Neural crest cell (in vitro differentiated cells): ENCODE measurements at places on chromosomes 6 and 20.

DNA sequence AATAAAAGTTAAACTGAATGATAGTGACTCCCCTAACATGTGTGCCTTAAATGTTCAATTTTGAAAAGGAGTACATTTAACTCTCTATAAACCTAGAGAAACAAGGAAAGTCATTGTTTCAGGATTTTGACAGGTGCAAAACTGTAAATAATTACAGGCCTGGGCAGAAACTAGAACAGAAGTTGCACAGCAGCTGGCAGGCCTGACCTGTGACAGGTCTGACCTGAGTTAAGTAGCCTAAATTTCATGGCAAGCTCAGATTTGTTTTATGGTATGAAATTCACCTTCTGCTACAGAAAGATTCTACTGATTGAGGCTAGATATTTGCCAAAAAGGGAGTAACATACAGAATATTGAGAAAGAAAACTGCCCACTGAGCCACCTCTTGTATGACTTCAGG, 166.1 kb downstream of the CDKAL1 start:
- no peak for DNase-seq

- DNase-seq, result no peak
Measured at GRCh38 chr6:53718597-53719460, 53.3 kb upstream of the KLHL31 start.

DNA sequence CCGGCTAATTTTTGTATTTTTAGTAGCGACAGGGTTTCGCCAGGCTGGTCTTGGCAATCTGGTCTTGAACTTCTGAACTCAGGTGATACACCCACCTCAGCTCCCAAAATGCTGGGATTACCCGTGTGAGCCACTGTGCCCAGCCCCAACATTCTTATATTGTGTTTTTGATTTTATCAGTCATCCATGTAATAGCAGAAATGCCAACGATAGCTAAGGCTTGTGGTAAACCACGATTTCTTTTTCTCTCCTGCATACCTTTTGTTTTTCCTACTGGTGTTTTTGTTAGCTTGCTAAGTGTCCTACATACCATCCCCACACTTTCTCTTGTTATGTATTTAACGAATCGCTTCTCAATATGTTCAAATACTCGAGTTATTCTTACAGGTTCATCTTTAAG, 12.1 kb downstream of the PHACTR2 start:
- DNase-seq, result no peak

DNA sequence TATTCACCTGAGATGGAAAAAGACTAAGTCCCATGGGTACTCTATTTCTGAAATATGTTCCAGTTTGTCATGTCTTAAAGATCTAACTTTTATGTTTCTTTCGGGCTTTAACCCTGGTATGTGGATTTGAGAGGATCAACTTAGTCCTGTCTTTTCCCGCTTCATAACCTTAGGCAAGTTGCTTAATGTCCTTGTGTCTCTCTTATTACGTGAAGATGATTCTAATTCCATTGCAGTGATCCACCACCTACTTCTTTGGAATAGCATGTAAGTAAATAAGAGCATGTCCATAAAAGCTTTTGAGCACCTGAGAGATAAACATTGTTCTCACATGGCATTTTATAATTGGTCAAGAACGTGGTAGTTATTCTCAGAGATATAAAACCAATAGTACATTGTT, 23.0 kb downstream of the SPTLC3 start:
- DNase-seq, result no peak

GRCh38 chr20:58175425-58175824, 53.0 kb downstream of the ANKRD60 start:
- DNase-seq, result no peak

DNA sequence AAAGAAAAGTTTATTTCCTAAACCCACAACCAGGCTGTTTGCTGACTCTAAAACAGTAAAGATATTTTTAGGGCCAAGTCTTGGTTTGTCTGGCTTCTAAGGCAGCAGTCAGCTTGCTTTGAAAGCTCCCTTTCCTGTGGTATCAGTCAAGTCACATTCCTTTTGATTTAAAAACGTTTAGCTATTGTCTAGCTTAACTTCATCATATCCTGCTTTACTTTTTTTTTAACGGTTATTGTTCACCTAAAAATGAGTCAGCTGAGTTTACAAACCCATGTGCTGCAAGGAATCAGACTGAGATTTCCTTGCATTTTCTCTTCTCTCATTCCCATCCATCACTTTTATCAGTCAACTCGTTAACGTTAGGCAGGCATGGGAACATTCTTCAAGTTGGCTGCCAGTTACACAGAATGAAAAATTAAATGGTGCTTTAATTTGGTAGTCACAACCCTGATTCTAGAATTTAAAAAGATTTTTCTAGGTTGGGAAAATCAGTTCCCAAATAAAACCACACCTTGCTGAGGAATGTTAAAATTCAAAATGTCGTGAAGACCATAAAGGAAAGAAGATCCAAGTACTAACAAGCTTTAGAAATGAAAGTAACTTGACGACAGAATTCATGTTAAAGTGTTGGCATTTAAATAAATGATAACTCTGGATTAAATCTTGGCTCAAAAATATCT, 45.9 kb downstream of the ELOVL5 start:
- no peak for DNase-seq

DNA sequence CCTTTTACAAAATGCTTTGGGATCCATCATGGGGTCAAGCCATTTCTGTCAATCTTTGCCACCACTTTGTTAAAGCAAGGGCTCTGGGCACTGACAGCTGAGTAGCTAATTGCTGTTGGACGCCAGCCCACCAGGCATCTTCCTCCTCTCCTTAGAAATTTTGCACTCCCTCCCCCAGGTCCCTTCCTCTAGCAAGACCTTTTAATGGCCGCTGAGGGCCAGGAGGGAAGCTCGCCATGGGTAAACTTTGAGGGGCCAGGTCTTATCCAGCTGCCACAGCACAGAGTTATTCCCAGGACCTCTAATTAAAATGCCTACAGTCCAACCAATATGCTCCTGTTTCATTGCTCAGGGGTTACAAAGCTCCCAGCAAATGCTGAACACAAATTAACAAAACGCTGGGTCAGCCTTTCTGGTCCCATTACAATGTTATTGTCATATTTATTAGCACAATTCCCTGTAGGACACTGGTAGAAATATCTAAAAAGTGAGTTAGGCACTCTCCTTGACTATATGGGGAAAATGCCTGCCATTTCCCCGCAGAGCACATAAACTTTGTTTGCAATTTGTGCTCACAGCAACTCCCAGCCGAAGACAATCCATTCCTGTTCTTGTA, 16.8 kb downstream of the SCML4 start:
- DNase-seq, result no peak

- DNase-seq, result no peak
Measured at GRCh38 chr6:4775494-4776130, 592 bp upstream of the CDYL start.

- DNase-seq, result no peak
Measured at GRCh38 chr6:163417595-163417994, 3.1 kb downstream of the QKI start.

- DNase-seq, result no peak
Measured at GRCh38 chr20:44678242-44678641, 26.7 kb upstream of the ADA start.

GRCh38 chr6:132506869-132507808, 5.8 kb downstream of the STX7 start:
- DNase-seq, result no peak

DNA sequence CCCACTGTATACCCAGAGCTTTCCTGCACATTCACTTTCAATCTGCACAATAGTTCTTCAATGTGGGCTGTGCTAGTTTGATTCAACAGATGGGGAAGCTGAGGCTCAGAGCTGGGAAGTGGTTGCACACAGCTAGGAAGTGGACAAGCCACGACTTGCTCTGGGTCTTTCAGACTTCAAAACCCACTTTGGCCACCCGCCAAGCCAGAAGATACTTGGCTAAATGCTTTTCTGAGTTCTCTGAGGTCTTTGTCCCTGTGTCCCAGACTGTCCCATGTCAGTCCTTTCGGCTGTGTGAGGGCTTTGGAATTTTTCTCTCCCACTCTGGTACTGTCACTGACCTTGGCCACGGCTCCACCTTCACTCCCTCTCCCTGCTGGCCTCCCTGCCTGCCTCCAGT, 10.6 kb downstream of the PDYN start:
- DNase-seq, result no peak

GRCh38 chr6:25341923-25342619, 62.9 kb downstream of the CARMIL1 start:
- DNase-seq, result no peak

DNA sequence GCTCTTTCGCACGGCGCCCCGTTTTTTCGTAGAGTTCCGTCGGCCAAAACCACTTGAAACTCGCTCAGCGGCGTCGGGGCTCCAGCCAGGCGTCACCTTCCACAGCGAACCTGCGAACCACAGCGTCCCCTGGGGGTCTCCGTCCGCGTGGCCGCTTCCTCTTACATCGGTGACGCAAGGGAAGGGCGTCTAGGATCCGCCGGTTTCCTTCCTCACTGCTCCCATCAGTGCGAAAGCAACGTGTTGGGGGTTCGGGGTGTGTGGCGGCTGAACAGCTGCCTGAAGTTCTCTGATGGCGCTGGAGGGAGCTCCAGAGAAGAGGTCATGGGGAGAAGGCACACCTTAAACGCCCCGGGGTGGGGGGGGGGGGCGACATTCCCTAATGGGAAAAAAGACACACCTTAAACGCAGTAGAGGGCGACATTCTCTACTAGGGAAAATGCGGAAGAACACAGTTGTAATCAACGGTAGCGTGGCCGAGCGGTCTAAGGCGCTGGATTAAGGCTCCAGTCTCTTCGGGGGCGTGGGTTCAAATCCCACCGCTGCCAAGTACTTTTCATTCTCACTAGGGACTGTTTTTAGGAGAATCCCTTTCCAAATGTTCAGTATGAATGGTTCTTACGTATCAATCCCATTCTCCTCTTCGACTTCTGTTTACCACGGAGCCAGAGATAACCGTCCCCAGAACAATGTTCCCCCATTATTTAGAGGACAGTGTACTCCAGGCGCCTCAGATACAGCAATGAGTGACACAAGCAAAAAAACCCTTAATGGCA, 16.4 kb downstream of the ZNF311 start:
- peak; percentile 76 for DNase-seq

DNA sequence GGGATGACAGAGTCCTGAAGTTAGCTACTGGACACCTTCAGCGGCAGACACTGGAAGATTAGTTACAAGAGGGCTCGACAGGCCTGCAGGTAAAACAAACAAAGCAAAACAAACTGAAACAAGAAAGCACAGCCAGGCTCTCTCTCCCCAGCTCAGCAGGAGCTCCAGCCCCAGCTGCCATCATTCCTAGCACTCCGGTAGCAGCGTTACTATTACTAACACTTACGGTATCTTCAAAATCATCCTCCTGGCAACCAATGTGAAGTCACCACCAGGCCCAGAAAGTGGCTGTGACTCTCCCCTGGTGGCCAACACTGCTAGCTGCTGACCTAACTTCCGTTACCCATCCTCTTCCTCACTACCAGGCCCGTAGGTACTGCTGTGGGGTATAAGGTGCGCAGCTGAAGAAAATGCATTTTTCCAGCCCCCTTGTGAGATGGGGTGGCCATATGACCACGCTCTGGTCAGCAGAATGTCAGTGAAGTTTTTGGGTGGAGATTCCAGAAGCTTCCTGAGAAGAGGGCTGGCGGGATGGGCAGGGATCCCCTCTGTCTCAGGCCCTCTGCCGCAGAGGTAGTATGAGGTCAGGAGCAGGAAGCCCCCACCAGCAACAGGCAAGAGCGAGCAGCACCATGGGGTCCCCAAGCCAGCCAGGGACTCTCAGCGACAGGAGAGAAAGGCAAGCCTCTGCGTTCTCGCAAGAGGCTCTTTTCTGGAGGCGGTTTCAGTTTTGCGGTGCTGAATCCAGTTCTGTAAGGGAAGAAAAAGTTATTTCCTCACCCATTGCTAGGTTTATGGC, 37.4 kb upstream of the TBXT start:
- no peak for DNase-seq

DNA sequence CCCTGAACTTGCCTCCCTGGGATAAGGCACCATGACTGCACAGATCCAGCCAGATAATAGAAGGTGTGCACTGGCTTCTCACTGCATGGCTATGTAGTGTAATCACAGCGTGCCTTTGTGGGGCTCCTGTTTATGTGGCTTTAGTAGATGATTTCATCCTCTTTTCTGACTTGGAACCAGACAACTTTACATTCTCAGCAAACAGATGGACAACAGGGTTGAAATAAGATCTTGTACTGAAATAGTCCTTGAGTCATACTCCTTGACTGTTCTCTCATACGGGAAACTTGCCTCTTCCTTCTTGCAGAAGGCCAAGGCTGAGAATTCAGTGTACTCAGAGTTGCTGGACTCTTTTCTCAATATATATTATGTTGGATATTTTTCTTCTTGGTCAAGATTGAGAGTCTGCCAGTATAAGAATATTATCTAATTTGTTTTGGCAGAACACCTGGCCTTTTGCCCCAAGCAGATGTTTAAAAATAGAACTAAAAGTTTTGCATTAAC, 25.0 kb upstream of the RNF144B start:
- DNase-seq, result no peak

GRCh38 chr20:39038047-39038446, 75.9 kb downstream of the DHX35 start:
- no peak for DNase-seq

DNA sequence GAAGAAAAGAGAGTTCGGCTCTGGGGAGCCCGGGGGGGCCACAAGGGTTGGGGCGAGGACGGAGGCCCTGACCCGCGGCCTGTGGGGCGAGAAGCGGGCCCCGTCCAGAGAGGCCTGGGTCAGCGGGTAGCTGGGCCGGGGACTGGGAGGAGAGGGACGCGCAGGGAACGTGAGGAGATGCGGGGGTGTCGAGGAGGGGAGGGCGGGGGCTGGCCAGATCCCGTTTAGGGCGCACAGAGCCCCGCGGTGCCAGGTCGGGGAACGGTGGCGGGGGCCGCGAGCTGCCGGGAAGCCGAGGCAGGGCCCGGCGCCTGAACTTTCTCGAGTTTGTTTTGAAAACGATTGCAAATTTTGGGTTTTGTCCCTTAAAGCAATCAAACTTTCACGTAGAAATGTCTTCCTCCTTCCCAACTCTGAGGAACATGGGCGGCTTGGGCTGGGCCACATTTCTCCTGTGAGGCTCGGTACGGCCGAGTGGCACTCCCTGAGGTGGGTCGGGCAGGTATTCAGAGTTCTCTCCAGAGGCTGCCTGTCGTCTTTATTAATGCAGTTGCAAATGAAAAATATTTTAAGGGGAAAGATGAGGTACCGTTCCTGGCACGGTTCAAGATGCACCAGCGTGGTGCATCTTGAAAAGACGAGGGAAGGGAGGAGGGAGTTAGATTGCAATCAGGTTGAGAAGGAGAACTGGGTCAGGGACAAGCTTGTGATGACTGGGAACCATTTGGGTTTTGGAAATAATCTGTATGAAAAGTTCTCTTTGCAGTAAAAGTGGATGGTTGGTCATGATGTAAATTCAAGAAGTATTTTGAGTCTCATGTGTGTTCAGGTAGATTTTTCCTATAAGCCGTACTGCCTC, 972 bp downstream of the RNF8 start:
- no peak for DNase-seq

DNA sequence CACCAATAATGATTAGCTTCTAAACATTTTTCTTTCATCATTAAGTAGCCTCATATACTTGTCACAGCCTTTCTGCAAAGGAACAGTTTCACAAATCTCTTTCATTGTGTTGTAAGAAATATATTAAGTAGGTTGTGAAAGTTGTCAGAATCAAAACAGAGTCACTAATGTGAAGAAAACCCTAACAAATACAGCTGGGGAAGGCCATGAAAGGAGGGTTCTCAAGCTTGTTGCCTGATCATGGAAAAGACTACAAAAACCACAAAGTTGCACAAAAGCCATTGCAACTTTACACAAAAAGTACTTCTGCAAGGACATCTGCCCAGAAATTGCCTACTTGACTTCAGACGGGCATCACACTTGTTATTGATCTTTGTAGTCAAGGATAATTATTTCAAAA, 216.1 kb downstream of the ALDH8A1 start:
- no peak for DNase-seq
